ENCODE measurements at places on chromosomes 16 and 17. TPM values are rescaled to one million over a fixed set of nuclear protein-coding genes. Genes with fewer than 3 reads are reported as not detected.

RNF112 gene
- 2.3 TPM for total RNA-seq

DNA sequence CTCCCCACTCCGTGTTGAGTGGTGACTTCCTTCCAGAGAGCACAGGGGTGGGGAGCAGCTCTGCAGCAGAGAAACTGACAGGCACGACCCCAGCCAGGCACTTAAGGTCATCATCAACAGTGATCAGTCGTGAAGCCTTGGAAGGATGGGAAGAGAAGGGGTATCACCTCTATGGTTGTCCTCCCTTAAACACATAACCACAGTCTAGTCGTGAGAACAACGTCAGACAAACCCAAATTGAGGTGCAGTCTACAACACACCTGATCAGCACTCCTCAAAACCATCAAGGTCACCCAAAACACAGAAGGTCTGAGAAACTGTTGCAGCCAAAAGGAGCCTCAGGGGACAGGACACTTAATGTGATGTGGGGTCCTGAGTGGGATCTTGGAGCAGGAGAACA, 68.3 kb downstream of the MPRIP start:
- no peak for DNase-seq
- no peaks in the 10 kb centered on the region for H3K27me3 ChIP-seq
- H3K36me3 ChIP-seq, result no peaks in the 10 kb centered on the region
- H3K4me3 ChIP-seq, result no peak overlapping the region

- no peaks in the 10 kb centered on the region for H3K27me3 ChIP-seq
- no peak for DNase-seq
- no peaks in the 10 kb centered on the region for H3K4me1 ChIP-seq
These were observed 525.2 kb upstream of the PSMD7 start for GRCh38 chr16:73771196-73772064.

DNA sequence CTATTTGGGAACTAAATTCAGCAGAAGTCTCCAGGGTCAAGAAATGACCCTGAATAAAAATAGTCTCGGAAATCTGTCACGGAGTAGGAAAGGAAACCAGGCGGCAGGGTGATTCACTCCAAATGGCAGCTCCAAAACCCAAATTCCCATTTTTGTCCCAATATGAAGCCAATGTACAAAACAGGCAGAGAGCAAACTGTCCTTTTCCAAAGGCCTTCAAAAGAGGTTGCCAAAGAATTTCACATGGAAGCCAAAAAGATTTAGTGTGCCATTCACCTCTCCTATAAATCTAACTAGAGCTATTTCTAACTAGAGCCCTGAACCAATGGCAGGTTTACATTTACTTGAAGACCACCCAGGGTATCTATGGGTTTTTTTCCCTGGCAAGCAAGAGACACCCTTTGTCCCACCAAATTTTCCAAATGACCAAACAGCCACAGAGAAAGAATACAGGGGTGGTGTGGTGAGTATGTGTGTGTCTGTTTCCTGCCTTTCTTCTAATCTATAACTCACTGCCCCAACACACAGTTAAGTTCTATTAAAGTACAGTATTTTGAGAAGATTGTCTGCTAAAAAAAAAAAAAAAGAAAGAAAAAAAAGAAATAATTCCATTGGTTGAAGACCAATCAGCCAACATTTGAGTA, 6.8 kb downstream of the MYO1D start:
- H3K4me3 ChIP-seq, result no peak overlapping the region
- H3K27ac ChIP-seq, result no peak overlapping the region
- H3K27me3 ChIP-seq, result no peaks in the 10 kb centered on the region
- DNase-seq, result no peak
- H3K4me1 ChIP-seq, result no peaks in the 10 kb centered on the region
- H3K36me3 ChIP-seq, result no peaks in the 10 kb centered on the region

DNA sequence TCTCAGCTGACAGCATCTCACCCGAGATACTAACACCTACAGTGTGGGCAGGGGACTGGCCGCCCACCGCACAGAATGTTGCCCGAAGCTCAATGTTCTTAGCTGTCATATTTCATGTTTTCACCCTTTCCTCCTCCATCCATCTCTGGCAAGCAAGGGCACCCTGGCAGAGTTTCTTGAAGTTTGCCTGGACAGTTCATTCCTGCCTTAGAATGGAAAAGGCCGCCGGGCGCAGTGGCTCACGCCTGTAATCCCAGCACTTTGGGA, 37.6 kb upstream of the TEX2 start:
- no peak for DNase-seq
- H3K27me3 ChIP-seq, result no peaks in the 10 kb centered on the region
- no peak overlapping the region for H3K4me3 ChIP-seq
- no peak overlapping the region for H3K27ac ChIP-seq
